ENCODE measurements at places on chromosomes 12 and 14.

- DNase-seq = no peak
Observed at GRCh38 chr12:541676-542324, 82.1 kb downstream of the B4GALNT3 start.

DNA sequence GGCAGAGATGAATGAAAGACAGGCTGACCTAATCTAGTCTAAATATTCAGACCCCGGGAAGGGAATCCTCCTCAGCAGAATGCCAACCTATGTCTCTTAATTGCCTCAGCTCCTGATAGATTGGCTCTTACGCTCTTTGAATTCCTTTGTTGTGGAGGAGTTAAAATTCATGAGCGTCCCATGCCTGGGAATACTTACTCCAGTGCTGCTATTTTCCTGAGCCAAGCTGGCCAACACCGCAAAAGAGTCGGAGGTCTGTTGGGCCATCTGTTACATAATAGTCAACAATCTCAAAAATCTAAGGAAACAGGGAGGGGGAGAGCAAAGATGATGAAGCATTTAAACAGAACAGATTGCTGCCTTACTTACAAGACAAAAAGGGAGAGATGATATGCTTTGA lies 182.8 kb downstream of the ASCL1 start:
- DNase-seq = no peak

GRCh38 chr14:105902131-105902898 lies 375.9 kb downstream of the TMEM121 start:
- DNase-seq = no peak

- DNase-seq = no peak
Observed at GRCh38 chr14:91830777-91831176, 36.6 kb downstream of the TC2N start.

DNA sequence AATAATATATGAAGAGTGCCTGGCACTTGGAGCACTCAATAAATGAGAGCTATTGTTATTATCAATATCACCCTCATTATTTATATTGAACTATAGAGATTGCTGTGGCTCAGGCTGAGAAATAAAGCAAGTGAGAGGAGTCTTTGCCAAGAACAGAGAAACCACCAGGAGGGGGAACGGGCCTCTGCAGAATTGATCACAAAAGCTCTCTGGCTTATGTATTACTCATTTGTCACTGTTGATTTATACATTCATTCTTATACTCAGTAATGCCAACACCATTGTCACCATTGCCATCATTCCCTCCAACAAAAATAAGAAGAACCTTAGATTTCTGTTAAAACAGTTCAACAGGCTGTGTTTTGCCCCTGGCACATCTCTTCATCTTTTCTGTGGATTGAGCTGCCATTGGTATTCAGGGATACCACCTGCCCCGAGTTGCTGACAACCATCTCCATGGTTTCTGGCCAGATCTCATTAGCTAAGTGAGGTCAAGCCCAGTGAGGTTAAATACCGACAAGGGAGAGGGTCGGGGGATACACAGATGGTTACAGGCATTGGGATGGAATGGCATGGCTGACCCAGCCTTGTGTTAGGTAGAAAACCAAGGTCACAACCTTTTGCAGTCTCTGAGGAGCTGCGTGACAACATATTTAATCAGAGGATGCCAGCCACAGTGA lies 21.8 kb upstream of the PCNX1 start:
- no peak for DNase-seq

- DNase-seq = no peak
Observed at GRCh38 chr14:88129306-88130056, 124.5 kb downstream of the GPR65 start.

DNA sequence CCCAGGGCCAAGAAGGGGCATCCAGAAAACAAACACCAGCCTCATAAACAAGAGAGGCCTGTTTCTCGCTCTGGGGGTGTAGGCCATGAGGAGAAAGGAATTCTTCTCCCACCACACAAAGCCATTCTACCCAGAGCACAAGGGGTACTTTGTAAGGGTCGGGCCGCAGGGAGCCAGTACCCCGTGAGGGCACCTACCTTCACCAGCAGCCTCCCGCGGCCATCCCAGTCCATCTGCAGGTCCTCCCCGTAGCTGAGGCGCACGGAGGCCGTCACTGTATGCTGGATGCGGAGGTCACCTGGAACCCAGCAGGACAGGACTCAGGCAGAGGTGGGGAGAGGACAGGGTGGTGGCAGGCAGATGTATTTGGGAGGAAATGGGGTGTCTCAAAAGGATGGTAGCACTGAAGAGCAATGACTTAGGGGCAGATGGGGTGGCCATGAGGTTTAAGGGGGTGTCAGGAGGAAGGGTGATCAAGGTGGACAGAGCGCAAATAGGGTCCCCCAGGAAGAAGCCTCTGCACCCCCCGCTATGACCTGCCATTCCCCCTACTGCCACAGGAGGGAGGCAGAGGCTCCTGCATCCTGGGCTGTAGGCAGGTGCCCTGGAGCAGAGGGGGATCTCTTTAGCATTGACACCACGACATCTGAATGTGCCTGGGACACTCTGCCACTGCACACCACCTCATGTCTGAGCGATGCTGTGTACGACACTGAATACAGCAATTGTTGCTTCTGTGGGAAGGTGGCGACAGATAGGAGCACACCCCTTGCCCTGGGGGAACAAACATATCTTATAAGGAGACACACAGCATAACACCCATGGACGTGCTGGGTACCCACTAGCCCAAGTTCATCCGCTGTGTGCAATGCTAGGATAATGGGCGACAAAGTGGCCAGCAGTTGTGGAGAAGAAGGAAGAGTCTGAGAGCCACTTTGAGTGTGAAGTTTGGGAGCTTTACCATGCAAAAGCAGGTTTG lies 61.4 kb downstream of the VWF start:
- DNase-seq = peak; percentile 35

DNA sequence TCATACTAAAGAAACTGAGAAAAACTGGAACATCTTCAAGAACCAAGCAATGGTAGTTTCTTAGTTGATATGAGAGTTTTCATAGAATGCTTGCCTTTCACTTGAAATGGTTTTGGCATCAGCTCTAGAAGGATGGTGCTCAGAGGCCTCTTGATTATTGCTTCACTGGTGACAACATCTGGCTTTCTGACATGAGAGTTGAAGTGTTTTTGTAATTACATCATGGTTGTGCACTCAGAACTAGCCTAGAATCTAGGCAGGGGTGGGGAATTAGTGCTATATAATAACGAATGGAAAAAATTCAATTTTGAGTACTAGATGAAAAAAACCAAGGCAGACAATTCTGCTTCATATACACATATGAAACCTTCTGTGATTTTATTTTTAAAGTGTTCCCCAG lies 172.8 kb upstream of the LMNTD1 start:
- no peak for DNase-seq

- DNase-seq = peak; percentile 53
Observed at GRCh38 chr12:43882578-43883178, 46.8 kb downstream of the TMEM117 start.

GRCh38 chr14:92863286-92864080 lies 59.5 kb upstream of the CHGA start:
- DNase-seq = no peak

GRCh38 chr12:123164222-123164621 lies 13.3 kb upstream of the PITPNM2 start:
- no peak for DNase-seq

GRCh38 chr12:117599849-117600248 lies 238.4 kb upstream of the NOS1 start:
- no peak for DNase-seq

DNA sequence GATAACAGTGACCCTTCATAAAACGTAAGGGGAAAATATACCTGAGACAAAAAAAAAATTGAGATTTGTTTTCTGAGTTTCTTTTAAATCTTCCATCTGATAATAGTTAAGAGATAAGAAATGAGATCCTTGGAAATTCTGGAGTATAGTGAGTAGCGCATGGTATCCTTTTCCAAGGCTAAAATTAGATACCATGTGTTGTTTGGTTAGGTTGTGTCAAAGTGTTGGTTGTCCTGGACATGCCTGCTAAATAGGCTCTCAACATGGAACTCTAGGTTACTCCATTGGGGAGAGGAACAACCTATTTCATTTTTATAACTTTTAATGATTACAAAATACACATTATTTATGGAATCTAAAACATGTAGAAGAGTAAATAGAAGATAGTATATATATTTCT lies 14.8 kb downstream of the PYGL start:
- DNase-seq = no peak

DNA sequence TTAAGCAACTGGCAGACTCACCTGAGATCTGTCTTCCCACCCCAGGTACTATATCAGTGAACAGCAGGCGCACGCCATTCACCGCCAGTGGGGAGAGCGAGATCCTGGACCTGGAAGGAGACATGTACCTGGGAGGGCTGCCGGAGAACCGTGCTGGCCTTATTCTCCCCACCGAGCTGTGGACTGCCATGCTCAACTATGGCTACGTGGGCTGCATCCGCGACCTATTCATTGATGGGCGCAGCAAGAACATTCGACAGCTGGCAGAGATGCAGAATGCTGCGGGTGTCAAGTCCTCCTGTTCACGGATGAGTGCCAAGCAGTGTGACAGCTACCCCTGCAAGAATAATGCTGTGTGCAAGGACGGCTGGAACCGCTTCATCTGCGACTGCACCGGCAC lies 544.5 kb downstream of the NRXN3 start:
- DNase-seq = no peak

GRCh38 chr14:58846682-58847465 lies 209.1 kb downstream of the DACT1 start:
- no peak for DNase-seq

DNA sequence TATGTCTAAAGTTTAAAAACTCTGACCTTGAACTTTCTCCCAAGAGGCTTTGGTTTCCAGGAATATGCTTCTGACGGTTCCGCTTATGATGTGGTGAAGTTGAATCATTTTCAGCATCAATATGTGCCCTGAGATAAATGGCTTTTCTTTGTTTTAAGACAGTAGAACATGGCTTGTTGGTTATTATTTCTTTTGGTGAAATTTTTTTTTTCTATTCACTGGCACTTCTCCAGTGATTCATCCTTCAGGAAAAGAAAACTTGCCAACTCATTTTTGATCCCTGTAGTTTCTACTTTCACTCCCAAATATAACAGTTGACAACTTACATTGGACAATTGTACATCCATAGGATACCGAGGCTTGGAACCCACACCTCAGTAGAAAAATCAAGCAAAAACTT lies 1301.2 kb upstream of the FLRT2 start:
- no peak for DNase-seq

GRCh38 chr12:105835580-105836241 lies 303.0 kb downstream of the NUAK1 start:
- DNase-seq = no peak

DNA sequence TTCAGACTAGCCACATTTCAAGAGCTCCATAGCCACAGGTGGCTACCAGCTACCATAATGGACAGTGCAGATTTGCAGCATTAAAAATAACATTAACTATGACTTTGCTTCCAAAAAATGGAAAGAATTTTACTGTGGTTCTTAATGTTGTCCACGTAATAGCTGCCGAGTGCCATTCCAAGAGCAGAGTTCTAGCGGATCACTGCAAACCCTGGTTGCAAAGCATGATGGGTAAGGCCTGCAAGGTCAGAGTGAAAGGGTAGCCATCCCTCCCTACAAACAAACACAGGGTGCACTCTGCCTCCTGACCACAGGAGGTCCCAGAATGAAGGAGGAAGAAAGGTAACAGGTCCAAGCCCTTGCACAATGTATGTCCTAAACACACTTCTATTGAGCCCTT lies 157.6 kb downstream of the DPF3 start:
- no peak for DNase-seq
